IMR-90 (cell line): ENCODE measurements at places on chromosomes 6 and 20. TPM values are rescaled to one million over a fixed set of nuclear protein-coding genes. Genes with fewer than 3 reads are reported as not detected.

DNA sequence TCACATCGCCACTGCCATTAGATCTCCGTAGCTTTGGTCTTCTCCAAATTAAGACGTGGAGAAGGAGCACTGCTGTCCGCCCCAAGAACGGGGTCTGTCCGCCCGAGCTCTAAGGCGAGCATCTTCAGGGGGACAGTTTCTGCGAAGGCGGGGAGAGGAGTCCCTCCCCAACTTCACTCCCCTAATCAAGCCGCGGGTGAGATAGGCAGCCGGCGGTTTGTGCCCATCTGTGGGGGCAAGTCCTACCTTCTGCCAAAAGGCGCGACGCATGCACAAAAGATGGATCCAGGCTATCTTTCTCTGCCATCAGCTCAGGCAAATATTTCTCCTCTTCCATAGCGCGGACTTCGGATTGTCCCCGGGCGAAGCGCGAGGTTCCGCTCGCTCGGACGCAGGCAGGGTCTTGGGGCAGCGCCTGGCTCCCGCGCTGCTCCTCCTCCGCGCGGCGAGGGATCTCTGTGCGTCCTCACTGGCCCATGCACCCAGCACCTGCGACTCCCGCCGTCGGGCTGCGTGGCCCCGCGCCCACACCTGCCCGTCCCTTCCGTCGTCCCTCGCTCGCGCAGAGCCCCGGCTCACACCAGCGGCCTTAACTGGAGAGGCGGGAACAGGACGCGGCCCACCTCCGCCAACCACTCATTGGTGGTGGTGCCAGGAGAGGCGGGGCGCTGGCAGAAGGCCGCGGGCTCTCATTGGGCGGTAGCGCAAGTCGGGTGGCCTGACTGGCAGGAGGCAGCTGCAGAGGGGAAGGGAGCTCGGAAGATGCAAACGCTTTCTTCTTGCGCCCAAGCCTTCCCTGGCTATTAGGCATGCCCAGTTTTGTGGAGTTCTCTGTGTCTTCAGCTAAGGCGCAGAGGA lies at the start of gene KHDRBS2:
KHDRBS2 (minus strand) TSS at position 614 of the 858 bp plus-strand sequence.
- no peak for DNase-seq

GRCh38 chr6:124977067-124977908 lies 15.1 kb downstream of the RNF217 start:
- peak; percentile 68 for DNase-seq

- DNase-seq, result no peak
Measured at GRCh38 chr6:125868252-125868651, 77.5 kb downstream of the NCOA7 start.

GRCh38 chr20:61500791-61501321 lies 248.8 kb downstream of the CDH4 start:
- peak; percentile 54 for DNase-seq

DNA sequence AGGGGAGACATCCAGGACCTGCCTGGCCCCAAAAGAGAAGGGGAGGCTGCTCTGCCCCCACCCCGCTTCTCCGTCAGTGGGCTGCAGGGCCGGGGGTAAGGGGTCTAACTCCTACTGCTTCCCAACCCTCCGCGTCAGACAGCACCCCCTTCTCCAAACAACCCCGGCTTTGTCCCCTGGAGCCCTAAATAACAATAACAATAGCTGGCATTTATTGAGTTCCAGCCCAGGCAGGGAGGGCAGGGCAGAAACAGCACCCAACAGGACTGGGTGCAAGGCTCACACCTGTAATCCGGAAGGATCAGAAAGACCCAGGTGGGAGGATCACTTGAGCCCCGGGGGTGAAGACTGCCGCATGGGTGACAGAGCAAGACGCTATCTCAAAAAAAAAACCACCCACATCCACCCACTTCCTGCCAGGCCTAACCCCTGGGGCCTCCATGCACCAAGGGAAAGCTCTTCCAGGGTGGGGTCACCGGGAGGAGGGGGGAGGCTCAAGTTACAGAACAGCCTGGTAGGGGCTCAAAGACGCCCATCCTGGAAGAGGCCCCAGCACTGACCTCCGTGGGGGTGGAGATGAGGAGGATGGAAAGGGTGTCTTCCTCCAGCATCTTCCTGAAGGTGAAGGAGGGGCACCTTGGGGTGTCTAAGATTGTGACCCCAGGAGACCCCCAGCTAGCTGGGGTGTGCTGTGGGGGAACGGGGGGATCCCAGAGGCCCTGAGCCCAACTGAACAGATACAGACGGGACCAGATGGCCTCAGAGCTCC lies 1.3 kb upstream of the FNDC11 start:
- no peak for DNase-seq

DNA sequence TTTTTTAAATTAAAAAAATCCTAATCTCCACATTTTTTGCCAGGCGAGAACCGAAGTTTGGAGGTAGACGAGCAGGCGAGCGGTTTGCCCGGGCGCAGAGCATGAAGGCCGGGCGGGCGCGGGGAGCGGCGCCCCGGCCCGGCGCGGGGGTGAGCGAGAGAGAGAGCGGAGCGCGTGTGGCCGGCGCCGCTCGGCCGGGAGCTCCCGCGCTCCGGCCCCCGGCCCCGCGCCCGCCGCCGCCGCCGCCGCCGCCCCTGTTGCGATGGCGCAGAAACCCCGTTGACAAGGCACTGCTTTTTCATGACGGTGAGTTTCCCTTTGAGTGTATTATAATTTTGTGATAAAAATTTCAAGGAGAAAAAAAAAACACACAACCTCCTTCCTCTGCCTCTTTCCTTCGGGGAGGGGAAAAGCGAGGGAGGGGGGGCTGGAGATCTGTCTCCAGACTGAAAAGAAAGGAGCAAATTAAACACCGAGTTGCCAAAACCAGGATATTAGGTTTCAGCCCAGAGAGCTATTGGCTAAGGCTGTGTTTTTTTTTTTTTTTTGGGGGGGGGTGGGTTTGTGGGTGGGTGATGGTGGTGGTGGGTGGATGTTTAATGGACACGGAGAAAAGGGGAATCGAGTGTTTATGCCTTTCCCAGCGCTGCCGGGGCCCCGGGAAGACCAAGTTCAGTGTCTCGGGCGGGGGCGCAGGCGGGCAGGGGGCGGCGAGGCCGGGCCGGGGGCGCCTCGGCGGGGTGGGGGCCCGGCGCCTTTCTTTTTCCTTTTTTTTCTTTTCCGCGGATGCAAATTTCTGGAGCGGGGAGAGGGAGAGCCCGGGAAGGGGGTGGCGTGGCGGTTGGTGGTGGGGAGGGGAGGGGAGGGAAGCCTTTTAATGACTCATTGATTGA lies at the start of gene BICRAL:
BICRAL (plus strand) TSS at position 257 of the 893 bp plus-strand sequence. CDS start 39,971 bp downstream, outside the sequence.
- DNase-seq, result peak; percentile 83

PROKR2 gene
- not detected in 2 replicates for total RNA-seq
